ENCODE measurements at places on chromosomes 16 and 17. TPM values are rescaled to one million over a fixed set of nuclear protein-coding genes. Genes with fewer than 3 reads are reported as not detected.

Gene BCKDK
- 10.0 TPM for total RNA-seq

Gene CD7
- not detected for total RNA-seq

Gene ZCCHC14
- total RNA-seq = 5.8 TPM

Gene CFAP119
- total RNA-seq = 0.87 TPM

Gene MT1M
- 0.99 TPM for total RNA-seq

Gene FN3K
- total RNA-seq = 4.0 TPM

Gene FOXC2
- total RNA-seq = 1.8 TPM

Gene KCNAB3
- 0.40 TPM for total RNA-seq

Gene TVP23A
- not detected for total RNA-seq

Gene UNKL
- 5.6 TPM for total RNA-seq

Gene WFIKKN2
- not detected for total RNA-seq

Gene ARHGAP44
- total RNA-seq = 0.22 TPM

Gene NPW
- 0.60 TPM for total RNA-seq

Gene RNF222
- total RNA-seq = under 0.01 TPM

Gene KRTAP9-8
- not detected for total RNA-seq

Gene GNGT2
- 1.5 TPM for total RNA-seq

Gene FGF11
- 0.20 TPM for total RNA-seq

Data from lung microvascular endothelial cell (primary cell).